ENCODE measurements at places on chromosomes 2 and 18. TPM values are rescaled to one million over a fixed set of nuclear protein-coding genes. Genes with fewer than 3 reads are reported as not detected.

GRCh38 chr18:26546875-26547645 is 1.3 kb downstream of the KCTD1 start:
- peak; percentile 30 for DNase-seq

GRCh38 chr2:27958711-27959378 is 68.3 kb downstream of the BABAM2 start:
- DNase-seq = no peak

- no peak for DNase-seq
Observed at GRCh38 chr2:25430556-25430955, 88.8 kb upstream of the DNMT3A start.

GRCh38 chr2:159272156-159272555 is 14.3 kb downstream of the WDSUB1 start:
- DNase-seq = no peak

MOCOS gene
- total RNA-seq = 5.7 TPM

- no peak for DNase-seq
Observed at GRCh38 chr18:54004828-54005227, 219.6 kb downstream of the MBD2 start.

DNA sequence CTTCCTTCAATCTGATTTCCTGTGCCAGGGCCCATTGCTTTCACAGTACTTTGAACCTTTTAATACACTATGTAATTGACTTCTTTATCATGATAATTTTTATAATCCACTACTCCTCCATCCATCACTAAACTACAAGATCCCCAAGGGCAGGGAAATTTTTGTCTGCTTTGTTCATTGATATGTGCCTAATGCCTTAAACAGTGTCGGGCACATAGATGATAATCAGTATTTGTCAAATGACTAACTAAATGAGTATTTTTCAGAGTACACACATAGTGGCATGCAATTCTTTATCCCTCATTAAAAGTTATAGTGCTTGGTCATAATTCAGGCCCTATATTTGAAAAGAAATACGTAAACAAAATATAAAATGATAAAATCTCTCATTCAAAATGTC is 5.3 kb upstream of the STAMBP start:
- DNase-seq = no peak

DNA sequence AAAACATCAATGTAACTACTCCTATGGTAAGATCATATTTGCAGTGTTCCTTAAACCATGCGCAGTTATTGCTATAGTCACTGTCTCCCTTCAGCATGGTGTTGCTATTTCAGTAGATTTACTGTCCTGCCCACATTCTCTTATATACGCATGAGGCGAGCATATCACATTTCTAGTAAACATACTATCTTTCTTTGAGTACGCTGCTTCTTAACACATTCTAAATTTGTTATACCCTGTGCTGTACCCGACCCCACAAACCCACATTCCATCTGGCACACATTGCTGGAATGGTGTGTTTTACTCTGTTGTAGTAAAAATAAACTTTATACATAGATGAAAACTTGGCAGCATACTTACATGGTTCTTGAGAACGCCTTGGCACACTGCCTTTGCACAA is 163.3 kb downstream of the QPCT start:
- no peak for DNase-seq

- DNase-seq = no peak
Observed at GRCh38 chr18:79208906-79209305, 139.7 kb downstream of the ATP9B start.

DNA sequence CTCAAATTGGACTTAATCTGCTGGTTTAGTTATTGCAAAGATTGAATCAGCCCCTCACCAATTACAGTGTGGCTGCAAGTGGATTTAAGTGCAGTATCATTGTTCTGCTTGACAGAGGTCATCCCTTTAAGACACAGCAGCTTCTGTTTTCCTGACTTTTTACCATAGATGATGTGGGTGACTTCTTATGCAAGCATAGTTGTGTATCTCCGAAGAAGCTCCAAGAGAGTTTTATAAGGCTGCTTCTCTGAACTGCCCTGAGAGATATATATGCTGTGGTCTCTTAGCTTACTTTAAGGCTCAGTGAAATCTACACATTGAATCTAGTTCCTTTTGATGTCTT is 3.5 kb downstream of the TRIB2 start:
- no peak for DNase-seq

Data from left colon (tissue), 2 donors.